ENCODE measurements at places on chromosomes 4 and X.

DNA sequence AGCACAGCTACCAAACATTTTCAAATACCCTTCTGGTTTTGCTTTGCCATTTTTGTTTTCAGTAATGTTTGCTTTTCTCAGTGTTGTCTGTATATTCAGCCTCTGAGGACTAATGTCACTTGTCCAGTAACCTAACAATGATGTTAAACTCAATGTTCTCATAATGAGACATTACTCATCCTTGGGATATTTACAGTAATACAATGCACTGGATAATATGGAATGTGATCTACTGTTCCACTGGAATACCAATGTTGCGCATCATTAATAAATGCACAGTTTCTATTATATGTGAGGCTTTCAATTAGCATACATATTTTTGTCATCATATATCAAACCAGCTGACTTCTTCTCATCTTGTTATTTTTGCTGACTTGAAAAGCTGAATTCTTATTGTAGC is 259.1 kb downstream of the SH2D1A start:
- DNase-seq, result no peak

GRCh38 chrX:68892651-68893050 is 63.8 kb downstream of the EFNB1 start:
- DNase-seq, result no peak

GRCh38 chrX:30949554-30949953 is 60.5 kb upstream of the TAB3 start:
- no peak for DNase-seq

DNA sequence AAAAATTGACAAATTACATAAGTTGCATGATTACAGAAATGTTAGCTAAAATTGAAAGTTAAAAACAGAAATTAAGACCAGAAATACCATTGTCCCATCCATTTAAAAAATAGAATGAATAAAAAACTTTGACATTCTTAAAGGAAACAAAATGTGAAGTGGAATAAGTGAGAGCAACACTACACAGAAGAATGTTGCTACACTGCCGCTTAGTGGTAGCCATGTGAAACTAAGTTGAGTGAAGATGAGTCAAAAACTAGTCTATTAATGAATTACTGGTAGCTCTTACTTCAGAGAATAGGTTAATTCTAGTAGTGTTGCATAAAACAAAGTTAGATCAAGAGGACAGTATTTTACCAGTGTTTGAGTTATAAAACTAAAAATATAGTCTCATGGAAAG is 571.0 kb upstream of the KLHL4 start:
- no peak for DNase-seq

- DNase-seq, result no peak
Observed at GRCh38 chrX:111040377-111041017, 55.5 kb upstream of the PAK3 start.

DNA sequence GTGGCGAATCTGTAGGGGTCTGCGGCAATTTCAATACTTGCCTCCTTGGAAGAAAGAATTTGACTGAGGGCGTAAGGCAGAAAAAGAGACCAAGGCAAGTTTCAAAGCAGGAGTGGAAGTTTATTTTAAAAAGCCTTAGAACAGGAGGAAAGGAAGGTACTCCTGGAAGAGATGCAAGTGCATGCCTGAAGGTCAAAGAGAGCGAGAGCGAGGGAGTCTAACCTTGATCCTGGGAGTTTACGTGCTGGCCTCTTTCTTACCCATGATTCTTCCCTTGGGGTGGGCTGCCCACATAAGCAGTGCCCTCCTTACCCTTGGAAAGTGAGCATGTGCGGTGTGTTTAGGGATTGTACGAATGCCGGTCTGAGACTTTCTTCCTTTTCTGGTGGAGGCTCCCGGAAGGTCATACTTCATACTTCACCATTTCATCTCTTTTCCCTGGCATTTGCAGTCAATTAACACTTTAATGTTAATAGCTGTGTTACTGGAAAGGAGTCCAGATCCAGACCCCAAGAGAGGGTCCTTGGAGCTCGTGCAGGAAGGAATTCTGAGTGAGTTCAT is 40.0 kb downstream of the ARSD start:
- DNase-seq, result no peak

DNA sequence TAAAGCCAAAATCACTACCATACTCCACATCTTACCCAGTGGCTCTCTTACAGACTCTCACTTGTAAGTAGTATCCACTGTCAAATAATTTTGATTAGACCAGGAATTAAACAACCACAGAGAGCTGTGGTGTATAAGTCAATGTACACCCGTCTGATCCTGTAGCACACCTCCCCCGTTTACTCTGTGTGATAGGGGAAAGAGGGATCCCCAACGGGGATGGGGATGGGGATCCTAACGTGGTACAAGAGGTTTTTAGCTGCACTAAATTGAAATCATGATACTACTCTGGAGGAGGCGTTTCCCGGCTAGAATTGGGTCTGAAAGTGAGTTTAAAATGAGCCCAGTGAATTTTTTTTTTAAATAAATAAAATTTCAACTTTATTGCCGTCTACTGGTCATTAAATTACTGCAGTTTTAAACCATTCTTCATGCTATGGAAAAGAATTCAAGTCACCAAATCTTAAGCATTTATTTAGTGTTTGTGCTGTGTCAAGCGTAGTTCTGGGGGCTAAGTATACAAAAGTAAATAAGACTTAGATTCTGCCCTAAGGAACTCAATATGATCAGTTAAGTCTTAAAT is 76.6 kb downstream of the INTS12 start:
- DNase-seq, result no peak

GRCh38 chrX:75155447-75155826 is 646 bp downstream of the ABCB7 start:
- no peak for DNase-seq

DNA sequence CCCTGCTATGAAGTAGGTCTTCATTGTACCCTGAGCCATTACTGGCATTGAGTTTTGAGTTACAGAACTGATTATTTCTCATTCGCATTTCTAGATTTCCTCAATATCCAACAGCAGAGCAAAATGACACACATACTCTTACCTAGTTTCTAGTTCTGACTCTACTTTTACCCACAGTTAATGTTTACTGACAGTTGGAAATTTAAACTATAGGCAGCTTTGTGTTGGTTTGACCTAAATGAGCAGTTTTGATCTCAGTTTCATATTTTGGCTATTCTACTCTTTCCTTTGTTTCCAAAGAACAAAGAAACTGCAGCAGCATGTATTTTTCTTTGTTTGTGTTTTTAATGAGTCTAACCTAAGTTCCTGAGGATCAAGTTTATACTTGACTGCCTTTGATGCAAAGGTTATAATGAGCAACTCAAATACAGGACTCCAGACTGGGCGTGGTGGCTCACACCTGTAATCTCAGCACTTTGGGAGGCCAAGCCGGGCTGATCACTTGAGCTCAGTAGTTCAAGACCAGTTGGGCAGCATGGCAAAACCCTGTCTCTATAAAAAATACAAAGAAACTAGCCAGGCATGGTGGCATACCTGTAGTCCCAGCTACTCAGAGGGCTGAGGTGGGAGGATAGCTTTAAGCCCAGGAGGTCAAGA is 30.4 kb downstream of the TXK start:
- no peak for DNase-seq

DNA sequence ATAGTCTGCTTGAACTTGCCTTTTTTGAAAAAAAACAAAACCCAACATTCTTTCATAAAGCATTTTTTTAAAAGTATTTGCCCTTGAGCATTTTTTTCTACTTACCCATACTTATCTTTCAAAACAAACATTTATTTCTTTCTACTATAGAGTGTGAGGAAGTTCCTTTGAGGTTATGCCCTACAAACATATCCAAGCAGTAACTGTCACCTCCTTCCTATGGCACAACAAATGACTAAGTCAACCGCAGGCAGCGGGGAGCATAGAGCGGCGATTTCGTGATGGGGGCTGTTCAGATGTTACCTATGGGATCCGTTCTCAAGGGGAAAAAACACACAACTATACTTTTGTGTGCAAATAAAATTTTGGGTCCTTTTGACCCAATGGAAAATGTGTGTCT is 19.4 kb downstream of the SPRY1 start:
- no peak for DNase-seq

GRCh38 chr4:139564502-139564901 is 8.5 kb upstream of the SETD7 start:
- no peak for DNase-seq

DNA sequence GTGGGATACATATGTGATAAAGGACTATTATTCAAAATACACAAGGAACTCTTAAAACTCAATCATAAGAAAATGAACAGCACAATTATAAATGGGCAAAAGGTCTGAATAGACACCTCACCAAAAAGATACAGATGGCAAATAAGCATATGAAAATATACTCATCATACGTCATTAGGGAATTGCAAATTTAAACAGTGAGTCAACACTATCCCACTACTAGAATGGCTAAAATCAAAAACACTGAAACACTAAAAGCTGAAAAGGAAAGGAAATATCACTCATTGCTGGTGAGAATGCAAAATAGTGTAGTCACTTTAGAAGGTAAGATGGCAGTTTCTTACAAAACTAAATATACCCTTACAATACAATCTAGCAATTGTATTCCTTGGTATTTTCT is 597.0 kb upstream of the PABPC4L start:
- no peak for DNase-seq

DNA sequence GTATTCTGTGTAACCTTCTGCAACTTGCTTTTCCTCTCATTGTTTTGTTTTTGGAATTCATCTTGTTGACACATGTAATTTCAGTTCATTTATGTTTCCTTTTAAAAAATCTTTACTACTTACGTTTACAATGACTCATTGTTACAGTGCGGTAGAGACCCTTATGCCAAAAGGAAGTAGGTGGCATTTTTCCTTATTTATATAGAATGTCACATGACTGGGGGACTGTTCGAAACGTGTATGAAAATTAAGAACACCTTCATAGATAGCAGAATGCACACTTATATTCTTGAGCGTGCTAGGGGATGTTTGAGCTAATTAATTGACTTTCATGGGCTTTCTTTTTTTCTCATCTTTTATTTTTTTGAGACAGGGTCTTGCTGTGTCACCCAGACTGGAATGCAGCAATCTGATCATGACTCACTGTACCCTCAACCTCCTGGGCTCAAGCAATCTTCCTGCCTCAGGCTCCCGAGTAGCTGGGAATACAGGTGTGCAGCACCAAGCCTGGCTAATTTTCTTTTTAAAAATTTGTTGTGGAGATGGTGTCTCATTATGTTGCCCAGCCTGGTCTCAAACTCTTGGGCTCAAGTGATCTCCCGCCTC is 7.3 kb downstream of the REPS2 start:
- no peak for DNase-seq

Data from left hindlimb (tissue), 1 donor.